ENCODE measurements at places on chromosomes 5 and 9.

GRCh38 chr5:153900703-153901395 lies 137.9 kb downstream of the FAM114A2 start:
- DNase-seq: no peak

DNA sequence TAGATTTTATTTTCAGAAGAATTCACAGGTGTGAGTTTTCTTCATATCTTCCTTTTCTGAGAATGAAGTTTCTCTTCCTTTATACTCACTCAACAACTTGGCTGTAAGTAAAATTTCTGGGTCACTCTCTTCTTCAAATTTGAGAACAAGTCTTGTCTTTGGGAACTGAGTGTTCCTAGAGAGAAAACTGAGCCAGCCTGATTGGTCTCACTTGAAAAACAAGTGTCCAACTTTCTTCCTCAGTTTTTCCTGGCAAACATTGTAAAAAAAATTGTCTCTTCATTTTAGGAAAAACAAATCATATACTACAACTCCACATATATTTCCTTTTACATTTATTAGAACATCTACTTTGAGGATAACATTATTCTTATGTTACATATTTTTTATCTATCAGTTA lies 156.1 kb upstream of the GHR start:
- no peak for DNase-seq

GRCh38 chr9:109289931-109290330 lies 30.9 kb downstream of the EPB41L4B start:
- DNase-seq: no peak

DNA sequence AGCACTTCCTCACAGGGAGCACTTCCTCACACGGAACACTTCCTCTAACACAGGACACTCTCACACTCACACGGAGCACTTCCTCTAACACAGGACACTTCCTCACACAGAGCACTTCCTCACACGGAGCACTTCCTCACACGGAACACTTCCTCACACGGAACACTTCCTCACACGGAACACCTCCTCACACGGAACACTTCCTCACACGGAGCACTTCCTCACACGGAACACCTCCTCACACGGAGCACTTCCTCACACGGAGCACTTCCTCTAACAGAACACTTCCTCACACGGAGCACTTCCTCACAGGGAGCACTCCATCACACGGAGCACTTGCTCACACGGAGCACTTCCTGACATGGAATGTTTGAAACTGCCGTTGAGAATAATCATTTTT lies 13.4 kb downstream of the POMT1 start:
- no peak for DNase-seq

DNA sequence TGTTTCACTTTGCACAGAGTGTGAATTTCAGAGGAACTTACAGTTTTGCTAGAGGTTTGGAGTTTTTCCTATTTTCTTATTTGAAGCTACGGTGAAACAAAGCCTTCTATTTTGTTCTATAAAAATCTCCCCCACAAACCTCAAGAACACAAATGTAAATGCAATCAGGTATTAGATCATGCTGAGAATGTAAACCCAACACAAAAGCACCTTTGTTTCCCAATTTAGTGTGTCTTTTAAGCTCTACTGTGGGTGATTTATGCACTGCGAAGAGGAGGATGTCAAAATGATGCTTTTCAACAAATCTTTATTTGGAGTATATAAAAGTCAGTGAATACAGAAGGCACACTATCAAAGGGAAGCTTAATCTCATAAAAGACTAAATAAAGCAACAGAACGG lies 4.3 kb upstream of the DRD1 start:
- no peak for DNase-seq

- DNase-seq: peak; percentile 57
Observed at GRCh38 chr5:5497152-5497788, 74.8 kb downstream of the ICE1 start.

- DNase-seq: no peak
Observed at GRCh38 chr5:3023656-3024055, 272.2 kb upstream of the IRX2 start.

- DNase-seq: no peak
Observed at GRCh38 chr5:133265720-133266526, 214.1 kb downstream of the HSPA4 start.

- no peak for DNase-seq
Observed at GRCh38 chr9:137130176-137130755, 8.7 kb upstream of the GRIN1 start.

- DNase-seq: no peak
Observed at GRCh38 chr5:62780230-62780629, 201.6 kb downstream of the LRRC70 start.

DNA sequence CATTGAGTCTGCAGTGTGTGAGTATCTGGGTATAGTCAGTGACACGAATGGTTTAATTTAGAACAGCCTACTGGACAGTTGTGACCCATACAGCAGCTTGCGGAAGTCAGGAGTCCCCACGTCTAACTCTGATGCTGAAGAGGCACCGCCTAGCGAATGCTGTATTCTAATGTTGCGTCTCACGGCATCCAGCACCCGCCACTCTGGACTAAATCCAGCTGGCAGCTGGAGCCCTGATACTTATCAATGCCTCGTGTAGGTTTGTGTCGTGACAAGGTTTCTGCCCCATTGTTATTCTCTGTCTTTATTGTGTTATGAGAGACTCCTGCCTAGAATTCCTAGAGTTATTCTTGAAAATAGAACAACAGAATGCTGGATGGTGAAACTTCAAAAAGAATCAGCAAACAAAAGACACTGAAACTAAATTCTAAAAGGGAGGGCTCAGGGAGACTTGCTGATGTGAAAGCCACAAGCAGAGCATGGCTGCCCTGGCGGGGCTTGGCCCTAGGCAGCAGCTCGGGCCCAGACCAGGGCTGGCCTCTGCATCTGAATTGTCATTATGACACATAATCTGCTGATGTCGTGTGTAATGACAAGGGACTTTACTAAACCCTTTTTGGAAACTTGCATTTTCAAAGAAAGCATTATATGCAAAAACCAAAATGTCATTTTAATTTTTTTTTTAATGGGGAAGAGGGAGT lies 123.5 kb upstream of the ICE1 start:
- DNase-seq: no peak

GRCh38 chr5:5687113-5687512 lies 264.6 kb downstream of the ICE1 start:
- no peak for DNase-seq

DNA sequence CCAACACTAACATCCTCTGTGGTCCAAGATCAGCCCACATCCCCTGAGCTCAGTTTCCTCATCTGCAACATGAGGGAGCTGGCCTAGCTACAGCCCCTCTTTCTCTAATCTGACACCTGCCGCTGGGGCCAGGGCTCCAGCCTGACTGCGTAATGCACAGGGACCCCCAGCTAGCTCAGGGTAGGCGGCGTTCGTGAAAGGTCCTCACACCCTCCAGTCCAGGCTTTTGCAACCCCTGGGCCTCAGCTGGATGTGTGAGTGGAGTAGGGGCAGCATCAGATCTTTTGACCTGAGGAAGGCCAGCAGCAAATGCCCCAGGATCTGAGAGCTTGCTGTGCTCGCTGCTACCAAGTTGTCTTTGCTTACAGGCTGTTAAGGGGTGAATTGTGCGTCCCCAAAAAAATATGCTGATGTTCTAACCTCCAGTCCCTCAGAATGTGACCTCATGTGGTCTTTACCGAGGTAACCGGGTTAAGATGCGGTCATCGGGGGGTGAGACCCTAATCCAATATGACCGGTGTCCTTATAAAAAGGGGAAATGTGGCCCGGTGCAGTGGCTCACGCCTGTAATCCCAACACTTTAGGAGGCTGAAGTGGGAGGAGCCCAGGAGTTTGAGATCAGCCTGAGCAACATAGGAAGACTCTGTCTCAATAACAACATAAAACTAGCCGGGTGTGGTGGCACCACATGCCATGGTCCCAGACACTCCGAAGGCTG lies 47.8 kb downstream of the PLPP7 start:
- peak; percentile 16 for DNase-seq

DNA sequence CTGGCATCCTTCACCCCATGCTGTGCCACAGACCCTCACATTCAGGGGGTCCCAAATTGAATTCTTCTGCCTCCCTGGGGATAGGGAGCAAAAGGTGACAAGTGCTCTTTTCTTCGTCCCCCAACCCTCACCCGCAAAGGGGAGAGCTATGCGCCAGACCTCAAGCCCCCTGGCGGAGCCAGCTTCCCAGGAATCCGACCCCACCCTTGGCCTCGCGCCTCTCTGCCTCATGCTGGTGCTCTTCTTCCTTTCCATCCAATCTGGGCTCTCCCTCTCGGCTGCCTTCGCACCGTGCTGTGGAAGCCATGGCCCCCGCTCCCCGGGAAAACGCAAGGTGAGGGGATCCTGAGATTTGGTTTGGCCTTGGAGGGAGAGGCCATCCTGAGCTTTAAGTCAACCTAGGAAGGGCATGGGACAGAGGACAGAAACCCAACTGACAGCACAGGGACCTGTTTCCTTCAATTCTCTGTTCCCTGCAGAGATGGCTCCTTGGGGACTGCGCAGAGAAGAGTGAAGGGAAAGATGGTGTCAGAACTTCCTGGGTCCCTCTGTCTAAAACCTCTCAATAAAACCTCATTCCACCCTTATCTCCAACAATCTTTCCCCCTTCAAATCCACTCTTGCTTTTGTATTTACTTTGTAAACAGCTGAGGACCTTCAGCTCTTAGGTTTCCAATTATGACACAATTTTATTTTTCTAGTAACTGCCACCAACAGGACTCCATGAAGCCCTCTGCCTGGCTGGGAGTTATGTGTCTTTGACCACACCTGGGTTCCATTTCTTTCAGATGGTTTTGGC lies 36.3 kb upstream of the CRB2 start:
- DNase-seq: no peak

- DNase-seq: no peak
Observed at GRCh38 chr5:142971303-142972013, 201.3 kb downstream of the ARHGAP26 start.

DNA sequence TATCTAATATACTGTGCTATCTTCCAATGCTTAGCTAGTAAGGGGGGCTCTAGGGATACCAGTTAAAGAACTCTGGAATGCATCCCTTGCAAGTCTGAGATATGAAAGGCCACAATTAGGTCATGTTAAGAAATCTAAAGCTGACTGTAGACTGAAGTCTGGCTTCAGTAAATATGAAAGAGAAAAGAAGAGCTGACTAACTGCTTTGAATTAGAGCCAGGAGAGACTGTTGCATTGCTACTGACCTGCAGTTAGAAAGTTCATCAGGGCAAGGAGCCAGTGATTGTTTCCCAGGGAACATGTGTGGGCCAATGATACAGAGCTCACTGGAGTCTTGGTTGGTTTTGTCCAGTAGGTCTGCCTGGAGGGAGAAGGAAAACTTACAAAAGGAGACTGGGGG lies 472.1 kb upstream of the TNC start:
- DNase-seq: no peak

- peak; percentile 74 for DNase-seq
Observed at GRCh38 chr9:4301971-4302427, 2.1 kb upstream of the GLIS3 start.

GRCh38 chr5:151451626-151452520 lies 4.5 kb downstream of the SLC36A1 start:
- no peak for DNase-seq

DNA sequence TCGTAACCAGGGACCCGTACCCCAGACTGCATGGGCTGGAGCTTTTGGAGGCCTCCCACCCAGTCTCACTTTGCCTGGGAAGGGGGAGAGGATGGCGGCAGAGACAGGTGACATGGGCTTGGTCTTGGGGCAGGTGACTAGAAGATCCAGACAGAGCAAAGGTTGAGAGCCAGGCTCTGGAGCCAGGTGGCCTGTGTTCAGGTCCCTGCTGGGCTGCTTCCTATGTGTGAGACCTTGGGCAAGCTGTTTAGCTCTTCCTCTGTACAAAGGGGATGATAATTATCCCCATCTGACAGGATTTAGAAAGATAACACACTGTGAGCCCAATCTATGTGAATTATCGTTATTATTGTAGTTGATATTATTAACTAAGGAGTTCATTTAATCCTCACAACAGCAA lies 16.1 kb upstream of the NDST1 start:
- DNase-seq: no peak

- no peak for DNase-seq
Observed at GRCh38 chr5:55108661-55109060, 6.2 kb downstream of the GZMA start.

- no peak for DNase-seq
Observed at GRCh38 chr9:124217836-124218437, 39.8 kb upstream of the NEK6 start.

- no peak for DNase-seq
Observed at GRCh38 chr5:67147760-67148159, 48.8 kb downstream of the CD180 start.

DNA sequence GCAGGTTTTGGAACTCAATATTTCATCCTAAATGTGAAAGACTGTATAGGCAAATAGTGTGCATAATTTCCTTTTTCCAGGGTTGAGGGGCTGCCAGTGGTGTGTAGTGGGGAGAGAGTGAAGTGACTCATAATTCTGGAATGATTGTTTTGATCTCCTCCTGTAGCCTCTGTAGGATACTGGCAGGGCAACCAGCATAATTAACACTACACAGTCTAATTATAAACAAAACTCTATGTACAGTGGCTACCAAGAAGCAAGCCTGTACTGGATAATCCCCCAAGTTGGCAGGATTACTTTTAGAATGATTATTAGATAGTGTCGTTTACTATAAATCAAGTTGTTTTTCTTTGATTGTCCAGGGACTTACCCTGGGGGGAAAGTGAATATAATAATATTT lies 32.2 kb downstream of the LNPEP start:
- DNase-seq: no peak

DNA sequence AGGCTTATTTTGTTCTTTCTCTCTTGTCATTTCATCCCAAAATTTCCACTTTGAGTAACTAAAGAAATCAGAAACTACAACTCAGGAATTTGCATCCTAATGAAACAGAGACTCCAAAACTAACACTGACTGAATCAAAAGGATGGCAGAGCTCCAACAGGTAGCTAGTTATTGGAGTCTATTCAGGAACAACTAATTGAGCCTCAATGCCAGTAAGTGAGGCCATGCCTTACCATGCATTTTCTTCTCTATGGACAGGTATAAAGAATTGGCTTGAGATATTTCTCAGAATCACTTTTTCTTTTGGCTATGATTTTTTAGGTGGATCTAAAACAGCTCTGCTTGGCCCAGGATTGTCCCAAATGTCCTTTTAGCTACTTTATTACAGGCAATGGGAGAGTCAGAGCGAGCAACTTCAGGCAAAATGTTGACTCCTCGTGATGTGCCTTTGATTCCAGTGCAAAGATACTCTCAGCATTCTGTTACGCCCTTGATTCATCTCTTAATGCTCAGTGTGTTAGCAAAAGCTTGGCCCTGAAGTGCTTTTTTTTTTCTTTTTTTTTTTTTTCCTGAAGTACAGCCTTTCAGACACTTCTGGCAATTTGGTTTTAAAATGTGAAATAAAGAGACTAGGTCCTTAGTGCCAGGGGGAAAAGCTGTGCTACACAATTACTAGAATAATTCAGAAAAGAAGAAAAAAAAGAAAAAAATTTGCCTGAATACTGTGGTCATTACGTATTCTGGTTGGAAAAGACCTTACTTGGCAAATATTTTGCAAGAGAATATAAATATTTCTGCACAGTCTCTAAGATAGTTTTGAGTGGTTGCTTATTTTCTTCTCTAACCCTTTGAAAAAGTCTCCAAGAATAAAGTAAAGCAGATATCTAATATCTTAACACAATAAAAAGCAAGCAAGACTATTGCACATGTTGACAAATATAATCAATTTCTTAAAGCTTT lies 423.7 kb downstream of the ANXA1 start:
- no peak for DNase-seq

- no peak for DNase-seq
Observed at GRCh38 chr5:80701597-80701996, 46.8 kb upstream of the DHFR start.
